Fibroblast of gingiva (primary cell): ENCODE measurements at places on chromosomes 1 and 21.

DNA sequence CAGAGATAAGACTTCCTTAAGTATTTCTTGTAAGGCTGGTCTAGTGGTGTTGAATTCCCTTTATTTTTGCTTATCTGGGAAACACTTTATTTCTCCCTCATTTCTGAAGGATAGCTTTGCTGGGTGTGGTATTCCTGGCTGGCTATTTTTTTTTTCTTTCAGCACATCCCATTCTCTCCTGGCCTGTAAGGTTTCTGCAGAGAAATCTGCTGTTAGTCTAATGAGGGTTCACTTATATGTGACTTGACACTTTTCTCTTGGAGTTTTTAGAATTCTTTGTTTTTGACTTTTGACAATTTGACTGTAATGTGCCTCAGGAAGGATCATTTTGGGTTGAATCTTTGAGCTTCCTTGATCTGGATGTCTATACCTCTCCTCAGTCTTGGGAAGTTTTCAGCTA is 61.5 kb downstream of the DIPK1A start:
- no peak for DNase-seq

DNA sequence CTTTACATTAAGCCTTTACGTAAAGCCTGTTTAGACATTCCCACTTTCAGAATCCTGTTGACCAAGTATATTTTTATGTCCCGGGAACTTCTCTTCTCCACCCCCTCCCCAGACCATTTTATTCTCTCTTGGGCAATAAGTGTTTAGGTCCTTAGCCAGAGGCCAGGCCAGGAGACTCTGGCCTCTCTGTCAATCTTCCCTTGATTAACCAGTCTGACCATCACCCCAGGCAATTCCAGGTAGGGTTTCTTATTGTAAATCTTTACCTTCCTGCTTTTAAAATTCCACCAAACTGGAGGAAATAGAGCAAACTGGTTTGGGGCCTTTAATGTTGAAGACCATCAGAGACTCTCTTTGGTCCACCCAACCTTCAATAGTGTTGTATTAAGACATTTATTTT is 12.2 kb upstream of the IFI6 start:
- no peak for DNase-seq

GRCh38 chr1:77846966-77847365 is 41.5 kb upstream of the NEXN start:
- DNase-seq, result no peak

DNA sequence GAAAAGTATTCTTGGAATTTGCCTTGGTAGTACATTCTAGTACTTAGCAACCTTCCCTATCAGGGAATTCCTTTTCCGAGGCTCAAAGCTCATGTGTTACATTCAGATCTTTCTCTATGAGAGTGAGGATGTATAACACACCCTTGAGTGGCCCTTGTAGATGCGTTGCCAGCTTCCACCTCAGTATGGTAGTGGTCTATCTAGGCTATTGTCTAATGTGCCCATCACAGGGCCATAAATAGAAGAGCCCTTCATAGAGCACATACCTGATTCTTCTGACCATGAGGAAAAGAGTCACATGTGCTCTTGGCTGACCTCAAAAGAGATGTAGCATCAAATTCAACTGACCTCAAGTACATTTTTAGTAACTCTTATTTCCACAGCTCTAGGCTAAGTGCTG is 14.0 kb upstream of the ZC3H11B start:
- no peak for DNase-seq
